Left renal cortex interstitium (tissue), 4 donors: ENCODE measurements at places on chromosomes 6 and 20. TPM values are rescaled to one million over a fixed set of nuclear protein-coding genes. Genes with fewer than 3 reads are reported as not detected.

The DXO gene
- polyA plus RNA-seq = 22.9 TPM

The CD83 gene
- 10.4 TPM for polyA plus RNA-seq

The RAB32 gene
- polyA plus RNA-seq = 32.2 TPM

The TBX18 gene
- polyA plus RNA-seq = 10.0 TPM

The GNMT gene
- 0.79 TPM for polyA plus RNA-seq

The TCEA2 gene
- polyA plus RNA-seq = 93.7 TPM

The BCAS1 gene
- polyA plus RNA-seq = 5.3 TPM

The RAB44 gene
- polyA plus RNA-seq = 0.06 TPM

The KCNK15 gene
- polyA plus RNA-seq = not detected

The MEP1A gene
- polyA plus RNA-seq = not detected

The SLC32A1 gene
- 2.2 TPM for polyA plus RNA-seq

The ZNF391 gene
- polyA plus RNA-seq = 13.6 TPM

The CENPW gene
- 33.0 TPM for polyA plus RNA-seq

The GINS1 gene
- 21.7 TPM for polyA plus RNA-seq

The LEMD2 gene
- 82.4 TPM for polyA plus RNA-seq

The GRM1 gene
- polyA plus RNA-seq = 0.40 TPM

The DYNLT1 gene
- 149 TPM for polyA plus RNA-seq

The GSTA2 gene
- polyA plus RNA-seq = not detected

The MTRF1L gene
- 23.1 TPM for polyA plus RNA-seq

The TRIM10 gene
- polyA plus RNA-seq = 1.3 TPM

The KCNK16 gene
- polyA plus RNA-seq = not detected

The EYS gene
- 0.81 TPM for polyA plus RNA-seq

The OVOL2 gene
- polyA plus RNA-seq = 1.3 TPM

The OR12D3 gene
- polyA plus RNA-seq = not detected

The FOXA2 gene
- not detected for polyA plus RNA-seq

The SPATS1 gene
- polyA plus RNA-seq = not detected

The BPIFB2 gene
- polyA plus RNA-seq = not detected

The MYL9 gene
- 232 TPM for polyA plus RNA-seq

The ZNF76 gene
- polyA plus RNA-seq = 35.2 TPM

The NUP43 gene
- 53.4 TPM for polyA plus RNA-seq

The OR2B2 gene
- not detected for polyA plus RNA-seq

The RAB23 gene
- 32.0 TPM for polyA plus RNA-seq

The NKAIN2 gene
- 15.9 TPM for polyA plus RNA-seq

The TRIM15 gene
- 0.62 TPM for polyA plus RNA-seq

The UNC93A gene
- polyA plus RNA-seq = 9.3 TPM

The RIPK1 gene
- polyA plus RNA-seq = 24.8 TPM

The EYA4 gene
- 14.0 TPM for polyA plus RNA-seq

The BNIP5 gene
- polyA plus RNA-seq = 0.21 TPM

The SPDEF gene
- polyA plus RNA-seq = 0.18 TPM

The TM9SF4 gene
- 70.2 TPM for polyA plus RNA-seq

The ULBP3 gene
- 10.1 TPM for polyA plus RNA-seq

The ZMYND8 gene
- polyA plus RNA-seq = 44.8 TPM

The FKBP5 gene
- polyA plus RNA-seq = 26.9 TPM

The PI3 gene
- polyA plus RNA-seq = not detected

The OR2W1 gene
- polyA plus RNA-seq = not detected

The L3MBTL1 gene
- 9.8 TPM for polyA plus RNA-seq

The GLP1R gene
- polyA plus RNA-seq = 0.71 TPM

The XRN2 gene
- 105 TPM for polyA plus RNA-seq
